ENCODE measurements at places on chromosomes 5 and 9.

DNA sequence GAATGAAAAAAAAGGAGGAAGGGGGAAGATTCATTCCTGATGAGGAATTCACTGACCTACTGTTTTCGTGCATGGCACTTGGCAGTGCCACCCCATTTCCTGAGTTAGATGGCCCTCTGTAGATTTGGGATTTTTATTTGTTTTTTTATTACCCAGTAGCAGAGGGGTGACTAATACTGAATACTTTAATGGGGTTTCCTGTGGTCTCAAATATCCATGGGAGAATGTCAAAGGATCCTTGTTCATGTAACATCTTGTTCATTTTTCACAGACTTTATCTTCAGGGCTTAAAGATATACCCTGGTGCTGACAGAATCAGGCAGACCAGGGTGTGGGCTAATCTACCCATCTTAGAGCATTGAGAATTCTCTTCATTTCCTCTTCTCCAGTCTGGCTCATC, 93.0 kb downstream of the MAMDC2 start:
- no peak for DNase-seq

- no peak for DNase-seq
Measured at GRCh38 chr9:134333234-134333873, 7.1 kb downstream of the RXRA start.

GRCh38 chr5:174571662-174572397, 152.6 kb upstream of the MSX2 start:
- DNase-seq, result no peak

- no peak for DNase-seq
Measured at GRCh38 chr5:166270712-166271111, 2020.7 kb upstream of the WWC1 start.

- DNase-seq, result no peak
Measured at GRCh38 chr5:10546186-10546585, 17.7 kb upstream of the ANKRD33B start.

GRCh38 chr5:170656346-170656745, 127.2 kb upstream of the GABRP start:
- no peak for DNase-seq

- no peak for DNase-seq
Measured at GRCh38 chr9:121619545-121620324, 31.7 kb upstream of the DAB2IP start.

All from activated CD8-positive, alpha-beta memory T cell treated with anti-CD3 and anti-CD28 coated beads for 1 hour (primary cell).